Aorta (tissue), 5 donors: ENCODE measurements at places on chromosomes 1 and 21.

DNA sequence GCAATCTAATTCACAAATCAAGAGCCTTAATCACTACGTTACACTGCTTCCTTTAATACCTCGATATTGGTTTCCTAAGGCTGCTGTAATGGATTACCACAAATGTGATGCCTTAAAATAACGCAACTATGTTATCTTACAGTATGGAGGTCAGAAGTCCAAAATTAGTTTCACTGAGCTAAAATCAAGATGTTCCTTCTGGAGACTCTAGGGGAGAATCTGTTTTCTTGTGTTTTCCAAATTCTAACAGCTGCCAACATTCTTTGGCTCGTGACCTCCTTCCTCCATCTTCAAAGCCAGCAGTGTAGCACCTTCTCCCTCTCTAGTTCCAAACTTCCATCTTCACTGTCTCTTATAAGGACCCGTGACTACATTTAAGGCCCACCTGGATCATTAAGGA, 335.0 kb upstream of the NFIA start:
- H3K27me3 ChIP-seq, result no peaks in the 10 kb centered on the region
- H3K27ac ChIP-seq, result no peak overlapping the region
- H3K36me3 ChIP-seq, result no peaks in the 10 kb centered on the region
- no peak for DNase-seq
- no peaks in the 10 kb centered on the region for H3K4me1 ChIP-seq

DNA sequence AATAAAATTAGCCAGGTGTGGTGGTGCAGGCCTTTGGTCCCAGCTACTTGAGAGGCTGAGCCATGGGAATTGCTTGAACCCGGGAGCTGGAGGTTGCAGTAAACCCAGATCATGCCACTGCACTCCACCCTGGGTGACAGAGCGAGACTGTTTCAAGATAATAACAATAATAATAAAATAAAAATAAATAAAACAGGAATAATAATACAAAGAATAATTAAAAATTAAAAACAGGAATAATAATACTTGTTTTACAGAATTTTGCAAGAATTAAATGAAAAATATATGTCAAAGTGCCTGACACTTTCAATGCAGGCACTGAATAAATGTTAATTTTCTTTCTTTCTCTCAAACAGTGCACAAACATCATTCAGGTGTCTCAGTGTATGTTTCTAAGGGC, 26.5 kb upstream of the CTH start:
- no peak overlapping the region for H3K4me3 ChIP-seq
- no peak for DNase-seq
- no peaks in the 10 kb centered on the region for H3K36me3 ChIP-seq
- H3K27me3 ChIP-seq, result no peaks in the 10 kb centered on the region
- no peak overlapping the region for H3K27ac ChIP-seq

DNA sequence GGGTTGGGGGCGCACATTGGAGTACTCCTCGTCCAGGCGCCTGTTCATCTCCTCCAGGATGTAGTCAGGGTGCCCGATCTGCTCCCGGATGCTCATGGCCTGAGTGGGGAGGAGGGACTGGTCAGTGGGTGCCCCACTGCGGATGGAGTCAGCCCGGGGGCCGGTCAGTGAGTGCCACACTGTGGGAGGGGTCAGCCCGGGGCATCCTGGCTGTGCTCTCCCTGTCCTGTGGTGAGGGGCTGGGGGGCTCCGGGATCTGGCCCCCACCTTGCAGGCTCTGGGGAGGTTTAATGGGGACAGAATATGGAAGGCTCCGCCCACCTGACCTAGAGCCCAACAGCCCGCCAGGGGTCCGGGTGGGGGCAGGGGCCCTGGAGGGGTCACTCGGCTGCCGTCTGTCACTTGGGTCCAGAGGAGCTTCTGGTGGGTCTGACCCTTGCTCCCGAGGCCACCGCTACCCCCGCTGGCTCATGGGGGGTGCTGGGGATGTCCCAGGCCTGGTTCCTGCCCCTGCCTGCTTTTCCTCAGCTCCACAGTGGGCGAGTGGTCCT, 8.8 kb downstream of the PRXL2B start:
- H3K4me3 ChIP-seq, result no peak overlapping the region
- DNase-seq, result peak; percentile 45
- no peaks in the 10 kb centered on the region for H3K36me3 ChIP-seq
- H3K4me1 ChIP-seq, result no peaks in the 10 kb centered on the region
- H3K27me3 ChIP-seq, result no peaks in the 10 kb centered on the region
- no peak overlapping the region for H3K27ac ChIP-seq

GRCh38 chr1:89171067-89171438, 4.8 kb downstream of the GBP7 start:
- no peak for DNase-seq
- H3K27me3 ChIP-seq, result no peaks in the 10 kb centered on the region
- H3K27ac ChIP-seq, result no peak overlapping the region
- H3K4me1 ChIP-seq, result no peaks in the 10 kb centered on the region
- no peaks in the 10 kb centered on the region for H3K36me3 ChIP-seq

- DNase-seq, result no peak
- H3K36me3 ChIP-seq, result no peaks in the 10 kb centered on the region
- H3K27ac ChIP-seq, result no peak overlapping the region
- H3K4me3 ChIP-seq, result no peak overlapping the region
- H3K4me1 ChIP-seq, result no peaks in the 10 kb centered on the region
- H3K27me3 ChIP-seq, result no peaks in the 10 kb centered on the region
These were observed 147.9 kb downstream of the EDEM3 start for GRCh38 chr1:184606786-184607185.

GRCh38 chr1:110674337-110675059, at the start of gene KCNA3:
KCNA3 (minus strand) TSS chr1:110674940; CDS start chr1:110674809, 131 bp downstream.
- no peaks in the 10 kb centered on the region for H3K36me3 ChIP-seq
- H3K4me1 ChIP-seq, result no peaks in the 10 kb centered on the region
- no peak within 1 kb of the TSS for H3K27ac ChIP-seq
- DNase-seq, result peak; percentile 57
- no peaks in the 10 kb centered on the region for H3K27me3 ChIP-seq
- H3K4me3 ChIP-seq, result peak within 1 kb of the TSS; percentile 0

GRCh38 chr1:230618537-230618936, 23.7 kb upstream of the COG2 start:
- no peak overlapping the region for H3K4me3 ChIP-seq
- no peak for DNase-seq
- no peaks in the 10 kb centered on the region for H3K4me1 ChIP-seq
- no peaks in the 10 kb centered on the region for H3K27me3 ChIP-seq
- no peaks in the 10 kb centered on the region for H3K36me3 ChIP-seq
